ENCODE measurements at places on chromosomes 7 and 10. TPM values are rescaled to one million over a fixed set of nuclear protein-coding genes. Genes with fewer than 3 reads are reported as not detected.

The STK31 gene
- total RNA-seq, result 0.16 TPM

DNA sequence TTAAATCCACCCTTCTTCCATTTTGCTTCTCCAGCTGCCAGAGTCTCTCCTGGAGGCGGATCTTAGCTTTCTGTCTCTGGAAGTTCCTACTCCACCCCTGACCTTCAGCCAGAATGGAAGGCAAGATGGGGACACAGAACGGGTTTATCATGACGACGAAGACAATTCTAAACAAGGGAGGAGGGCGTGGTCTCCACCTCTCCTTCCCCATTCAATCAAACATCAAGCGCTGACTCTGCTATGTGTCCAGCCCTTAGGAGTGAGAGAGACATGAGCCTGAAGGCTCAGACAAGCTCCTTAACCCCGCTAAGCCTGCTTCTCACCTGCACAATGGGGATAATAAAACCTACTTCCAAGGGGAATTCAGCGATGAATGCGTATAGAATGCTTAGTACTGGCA, 3.1 kb downstream of the CYP17A1 start:
- peak; percentile 80 for ATAC-seq

DNA sequence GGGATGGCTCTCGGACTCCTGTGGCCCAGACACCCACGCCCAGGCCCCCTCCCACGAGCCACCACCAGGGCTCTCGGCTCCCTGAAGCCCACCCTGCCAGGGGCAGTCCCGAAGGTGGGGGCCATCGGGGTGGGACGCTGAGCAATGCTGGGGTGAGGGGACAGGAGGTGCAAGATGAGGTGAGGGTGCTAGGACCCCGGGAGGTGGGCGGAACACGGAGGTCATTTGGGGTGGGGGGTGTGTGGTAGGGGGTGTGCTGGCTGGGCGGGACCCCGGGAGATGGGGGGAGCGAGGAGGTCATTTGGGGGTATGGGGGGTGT, 17.0 kb upstream of the LFNG start:
- ATAC-seq, result no peak

GRCh38 chr7:156979711-156980110, 30.2 kb downstream of the NOM1 start:
- ATAC-seq, result no peak

The BICC1 gene
- total RNA-seq, result 0.32 TPM

GRCh38 chr10:131885391-131886165, 15.2 kb upstream of the PPP2R2D start:
- ATAC-seq, result peak; percentile 93

DNA sequence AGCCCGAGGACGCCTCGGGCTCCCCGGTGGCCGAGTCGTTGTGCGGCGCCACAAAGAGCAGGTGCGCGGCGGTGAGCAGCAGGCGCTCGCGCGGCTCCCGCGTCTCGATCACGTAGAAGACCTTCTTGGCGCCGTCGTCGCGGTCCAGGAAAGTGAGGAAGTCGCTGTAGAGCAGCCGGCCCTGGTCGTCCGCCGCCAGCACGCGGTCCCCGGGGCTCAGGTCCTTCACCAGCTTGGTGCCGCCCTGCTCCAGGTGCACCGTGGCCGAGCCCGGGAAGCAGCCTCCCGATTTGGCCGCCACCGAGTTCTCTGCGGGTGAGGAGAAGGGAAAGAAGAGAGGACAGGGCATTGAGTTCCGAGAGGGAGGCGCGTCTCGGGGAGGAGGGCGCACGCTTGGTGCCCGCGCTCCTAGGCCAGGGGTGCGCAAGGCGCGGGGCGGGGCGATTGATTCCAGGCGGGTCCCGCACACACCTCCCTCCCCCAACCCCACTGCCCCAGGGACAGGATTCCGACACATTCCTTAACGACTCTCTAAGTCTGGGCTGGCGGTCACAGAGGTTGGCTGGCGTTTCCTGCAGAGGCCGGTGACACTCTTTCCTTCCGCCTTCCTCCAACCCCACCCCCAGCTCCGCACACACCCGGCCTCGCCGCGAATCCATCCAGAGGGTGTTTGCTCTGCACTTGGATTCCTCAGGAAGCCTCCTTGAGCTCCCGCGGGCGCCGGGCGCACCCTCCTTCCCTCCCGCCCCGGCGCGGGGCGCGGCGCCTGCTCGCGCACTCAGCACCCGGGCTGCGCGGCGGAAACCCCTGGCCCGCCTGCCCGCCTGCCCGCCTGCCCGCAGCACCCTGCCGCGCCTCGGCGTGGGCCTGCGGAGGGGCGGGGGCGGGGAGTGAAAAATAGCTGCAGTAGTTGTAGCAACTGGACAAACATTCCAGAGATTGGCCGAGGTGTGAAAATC, 8.6 kb downstream of the SHH start:
- ATAC-seq, result peak; percentile 27

DNA sequence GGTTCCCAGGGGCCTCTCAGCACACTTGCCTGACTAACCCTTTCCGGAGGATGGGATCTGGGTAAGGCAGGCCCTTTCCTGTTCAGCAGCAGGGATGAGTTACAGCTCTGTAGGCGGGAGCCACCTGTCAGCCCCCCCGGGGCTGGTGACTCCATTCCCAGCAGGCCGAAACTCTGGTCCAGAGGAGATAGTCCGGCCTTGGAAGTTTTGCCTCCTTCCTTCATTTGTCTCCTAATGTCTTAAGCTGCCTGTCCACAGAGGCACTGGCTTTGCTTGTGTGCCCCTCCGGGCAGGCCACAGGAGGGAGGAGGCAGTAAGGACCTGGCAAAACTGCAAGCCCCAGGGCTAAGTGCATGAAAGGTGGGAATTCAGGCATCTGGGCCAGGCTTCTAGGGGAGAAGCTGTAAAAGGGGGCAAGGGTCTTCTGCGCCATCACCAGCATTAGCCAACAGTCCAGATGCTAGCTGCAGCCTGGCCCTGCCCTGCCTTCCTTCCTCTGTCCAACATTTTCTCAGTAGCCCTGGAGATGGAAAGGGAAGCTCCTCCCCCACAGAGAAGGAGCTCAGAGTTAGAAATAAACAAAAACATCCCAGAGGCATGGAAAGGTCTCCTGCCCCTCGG, 1.2 kb downstream of the ADIRF start:
- ATAC-seq, result peak; percentile 11

The SORBS1 gene
- 23.2 TPM for total RNA-seq

- no peak for ATAC-seq
Observed at GRCh38 chr10:79053481-79054202, 15.1 kb upstream of the ZMIZ1 start.

GRCh38 chr10:24503461-24504320, 220.0 kb downstream of the ARHGAP21 start:
- ATAC-seq, result peak; percentile 46

Data from esophagus mucosa (tissue), 1 donor.